Breast epithelium (tissue), 4 donors: ENCODE measurements at places on chromosomes 4 and X. TPM values are rescaled to one million over a fixed set of nuclear protein-coding genes. Genes with fewer than 3 reads are reported as not detected.

DNA sequence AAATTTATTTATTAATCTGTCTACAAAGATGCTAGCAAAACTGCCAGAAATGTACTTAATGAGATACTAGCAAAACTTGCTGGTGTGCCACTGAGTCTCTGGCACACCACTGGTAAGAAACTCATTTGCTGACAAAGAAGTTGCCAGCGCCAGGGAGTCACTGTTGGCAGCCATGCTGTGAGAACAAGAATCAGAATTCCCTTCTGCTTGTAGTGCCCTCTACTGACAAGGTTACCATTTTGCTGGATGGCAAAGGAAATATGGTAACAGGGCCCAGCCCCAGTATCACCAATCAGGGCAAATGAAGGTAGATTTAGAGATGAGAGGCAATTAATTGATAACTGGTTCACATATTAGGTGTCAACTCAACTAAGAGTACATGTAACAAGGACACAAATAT, 750.1 kb upstream of the ADGRL3 start:
- no peak for DNase-seq

COL4A5 gene
- total RNA-seq: 13.6 TPM

BMX gene
- 4.2 TPM for total RNA-seq

MAGEA1 gene
- not detected for total RNA-seq
